ENCODE measurements at places on chromosomes 1 and 21. TPM values are rescaled to one million over a fixed set of nuclear protein-coding genes. Genes with fewer than 3 reads are reported as not detected.

- DNase-seq = no peak
Observed at GRCh38 chr1:114034567-114035303, 55.5 kb downstream of the OLFML3 start.

GRCh38 chr1:230057681-230058565, 9.1 kb upstream of the GALNT2 start:
- DNase-seq = no peak

Gene PEAR1
- 32.9 TPM for total RNA-seq

DNA sequence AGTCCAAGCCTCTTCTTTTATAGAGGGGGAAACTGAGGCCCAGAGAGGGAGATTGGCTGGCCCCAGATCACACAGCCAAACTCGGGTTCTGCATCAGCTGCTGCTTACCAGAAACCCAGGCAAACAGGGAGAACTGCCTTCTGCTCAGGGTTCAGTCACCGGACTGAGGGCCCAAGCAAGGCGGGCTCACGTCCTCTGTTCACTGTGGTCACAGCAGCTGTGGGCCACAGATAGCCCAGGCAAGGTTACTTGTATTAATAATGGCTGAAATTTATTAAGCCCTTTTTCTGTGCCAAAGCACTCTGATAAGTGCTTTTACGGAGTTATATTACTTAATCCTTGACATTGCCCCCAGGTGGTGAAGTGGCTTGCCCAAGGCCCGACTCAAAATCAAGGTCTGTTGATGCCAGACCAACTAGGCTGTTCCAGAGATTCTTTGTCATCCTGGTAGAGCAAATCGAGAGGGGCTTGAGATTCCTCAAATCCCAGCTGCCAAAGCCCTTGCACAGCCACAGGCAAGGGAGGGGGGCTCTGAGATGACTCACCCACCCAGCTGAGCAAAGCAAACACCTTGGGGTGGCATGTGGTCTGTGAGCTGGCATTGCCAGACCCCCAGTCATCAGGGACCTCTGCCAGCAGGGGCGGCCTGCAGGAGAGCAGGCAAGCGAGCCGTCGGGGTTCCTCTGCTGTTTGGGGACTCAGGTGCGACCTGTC, 36.5 kb downstream of the EPHB2 start:
- DNase-seq = no peak

DNA sequence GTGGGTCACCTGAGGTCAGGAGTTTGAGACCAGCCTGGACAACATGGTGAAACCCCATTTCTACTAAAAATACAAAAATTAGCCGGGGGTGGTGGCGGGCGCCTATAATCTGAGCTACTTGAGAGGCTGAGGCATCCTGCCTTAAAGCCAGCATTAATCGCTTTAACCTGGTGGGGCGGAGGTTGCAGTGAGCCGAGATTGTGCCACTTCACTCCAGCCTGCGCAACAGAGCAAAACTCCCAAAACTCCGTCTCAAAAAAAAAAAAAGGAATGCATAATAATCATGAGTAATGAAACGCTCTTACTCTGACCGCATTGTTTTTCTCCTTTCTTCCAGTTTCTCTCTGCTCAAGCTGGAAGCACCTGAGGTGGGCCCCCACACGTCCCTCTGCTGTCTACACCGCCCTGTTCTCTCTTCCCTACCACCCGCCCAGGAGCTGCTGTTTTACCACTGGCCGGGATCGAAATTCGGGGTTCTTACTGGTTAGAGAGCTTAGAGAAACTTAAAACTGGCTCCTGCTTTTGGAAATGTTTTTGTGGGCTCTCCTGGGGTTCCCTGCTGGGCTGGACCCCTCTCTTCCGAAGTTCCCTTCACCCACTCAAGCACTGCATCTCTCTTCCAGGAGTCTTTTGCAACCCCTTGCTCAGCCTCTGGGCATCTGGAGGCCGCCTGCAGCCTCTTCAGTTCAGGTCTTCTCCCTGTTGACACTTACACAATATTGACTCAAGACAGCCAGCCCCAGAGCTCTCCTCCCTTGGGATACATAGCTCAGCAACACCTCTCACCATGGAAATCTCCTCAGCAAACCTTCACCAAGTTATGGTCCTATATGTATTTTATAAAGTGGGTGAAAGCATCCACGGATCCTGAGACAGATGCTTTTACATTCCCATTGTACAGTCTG, 62.5 kb downstream of the FAM163A start:
- no peak for DNase-seq

Gene FCRLA
- not detected for total RNA-seq

GRCh38 chr1:241776911-241777310, 71.1 kb upstream of the EXO1 start:
- no peak for DNase-seq

DNA sequence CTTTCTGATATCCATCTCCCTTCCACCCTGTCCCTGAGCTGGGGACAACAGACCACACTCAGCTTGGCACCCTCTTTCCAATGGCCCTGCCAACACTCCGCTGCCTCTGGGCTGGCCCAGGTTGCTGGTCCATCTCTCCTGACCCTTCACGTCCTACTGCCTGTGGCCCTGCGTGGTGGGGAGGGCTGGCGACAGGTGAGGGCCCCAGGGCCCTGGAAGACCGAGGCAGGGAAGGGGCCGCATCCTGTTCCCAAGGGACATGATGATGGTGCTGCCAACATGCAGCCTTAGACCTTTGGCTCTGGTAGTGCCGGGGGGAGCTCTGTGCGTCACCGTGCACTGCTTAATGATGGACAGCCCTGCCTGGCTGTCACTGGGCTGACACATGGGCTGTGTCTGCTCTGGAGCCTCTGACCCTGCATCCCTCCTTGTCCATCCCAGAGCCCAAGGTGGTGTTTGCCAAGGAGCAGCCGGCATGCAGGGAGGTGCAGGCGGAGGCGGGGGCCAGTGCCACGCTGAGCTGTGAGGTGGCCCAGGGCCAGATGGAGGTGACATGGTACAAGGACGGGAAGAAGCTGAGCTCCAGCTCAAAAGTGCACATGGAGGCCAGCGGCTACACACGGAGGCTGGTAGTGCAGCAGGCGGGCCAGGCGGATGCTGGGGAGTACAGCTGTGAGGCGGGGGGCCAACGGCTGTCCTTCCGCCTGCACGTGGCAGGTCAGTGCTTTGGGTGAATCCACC, 65.2 kb downstream of the OBSCN start:
- DNase-seq = no peak

GRCh38 chr1:65538664-65539063, 118.2 kb downstream of the LEPR start:
- no peak for DNase-seq

Gene NR5A2
- total RNA-seq = 10.3 TPM

Gene CHIA
- total RNA-seq = not detected

GRCh38 chr21:38631206-38631605, 132.9 kb upstream of the ERG start:
- DNase-seq = no peak

- no peak for DNase-seq
Observed at GRCh38 chr1:234975941-234976860, 152.4 kb downstream of the TOMM20 start.

Gene TLR5
- total RNA-seq = 20.9 TPM

- DNase-seq = no peak
Observed at GRCh38 chr1:97507863-97508262, 413.0 kb downstream of the DPYD start.

DNA sequence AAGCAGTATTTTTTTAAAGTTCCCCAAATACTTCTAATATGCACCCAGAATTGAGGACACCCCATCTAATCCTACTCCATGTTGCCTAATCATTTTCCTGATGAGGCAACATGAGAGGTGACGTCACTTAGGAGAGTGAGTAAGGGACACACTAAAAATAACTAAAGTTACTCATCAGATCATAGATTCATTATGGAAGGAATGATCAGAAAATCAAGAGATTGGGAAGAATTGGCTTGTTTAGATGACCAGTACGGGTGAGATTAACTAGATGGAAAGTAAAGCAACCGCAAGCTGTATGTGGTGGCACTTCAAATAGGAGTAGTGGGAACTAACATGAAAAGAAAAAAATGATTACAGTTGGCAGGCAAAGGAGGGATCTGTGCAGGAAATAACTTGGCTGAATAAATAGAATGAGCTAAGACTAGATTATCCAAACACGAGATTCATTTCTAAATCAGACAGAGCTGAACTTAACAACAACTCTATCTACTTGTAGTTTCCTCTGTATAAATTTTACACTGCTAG, 61.4 kb upstream of the CXADR start:
- no peak for DNase-seq

- DNase-seq = no peak
Observed at GRCh38 chr1:193588311-193589082, 402.1 kb upstream of the B3GALT2 start.

DNA sequence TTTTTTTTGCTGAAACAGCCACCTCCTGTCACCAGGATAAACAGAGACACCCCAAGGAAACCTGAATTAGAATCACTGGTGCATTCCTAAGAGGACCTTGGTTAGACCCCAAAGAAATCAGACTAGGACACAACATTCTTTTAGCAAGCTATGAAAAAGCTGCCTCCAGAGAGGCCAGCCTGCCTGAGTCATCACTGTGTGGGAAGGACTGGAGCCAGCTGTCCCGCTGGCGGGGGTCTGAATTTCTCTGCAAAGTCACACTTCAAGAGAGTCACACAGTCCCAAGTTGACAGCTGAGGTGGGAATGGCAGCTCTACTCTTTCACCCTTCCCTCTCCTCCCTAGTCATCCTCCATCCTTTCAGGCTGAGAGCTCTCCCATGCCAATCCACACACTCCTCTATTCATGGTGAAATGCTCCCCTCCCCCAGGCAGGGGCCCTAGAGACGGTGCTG, 405.0 kb upstream of the POU3F1 start:
- no peak for DNase-seq

Gene PDC
- total RNA-seq = not detected

- DNase-seq = no peak
Observed at GRCh38 chr1:47592296-47593012, 154.6 kb downstream of the FOXD2 start.

DNA sequence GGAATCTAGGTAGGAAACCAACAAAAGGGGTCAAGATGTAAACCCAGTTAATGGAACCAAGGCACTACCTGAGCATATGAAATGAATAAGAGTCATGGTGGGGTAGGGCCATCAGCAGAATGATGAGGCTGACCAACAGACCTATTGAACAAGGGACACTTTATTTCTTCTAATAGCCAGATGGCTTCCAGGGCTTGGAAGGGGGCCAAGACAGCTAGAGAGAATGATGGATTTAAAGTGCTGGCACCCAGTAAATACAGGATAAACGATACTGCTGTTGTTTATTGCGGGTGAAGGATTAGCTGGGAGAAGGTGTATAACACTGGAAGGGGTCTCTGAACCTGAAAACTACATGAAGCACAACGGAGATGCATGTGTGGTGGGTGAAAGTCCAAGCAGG, 15.6 kb downstream of the DDAH1 start:
- no peak for DNase-seq

DNA sequence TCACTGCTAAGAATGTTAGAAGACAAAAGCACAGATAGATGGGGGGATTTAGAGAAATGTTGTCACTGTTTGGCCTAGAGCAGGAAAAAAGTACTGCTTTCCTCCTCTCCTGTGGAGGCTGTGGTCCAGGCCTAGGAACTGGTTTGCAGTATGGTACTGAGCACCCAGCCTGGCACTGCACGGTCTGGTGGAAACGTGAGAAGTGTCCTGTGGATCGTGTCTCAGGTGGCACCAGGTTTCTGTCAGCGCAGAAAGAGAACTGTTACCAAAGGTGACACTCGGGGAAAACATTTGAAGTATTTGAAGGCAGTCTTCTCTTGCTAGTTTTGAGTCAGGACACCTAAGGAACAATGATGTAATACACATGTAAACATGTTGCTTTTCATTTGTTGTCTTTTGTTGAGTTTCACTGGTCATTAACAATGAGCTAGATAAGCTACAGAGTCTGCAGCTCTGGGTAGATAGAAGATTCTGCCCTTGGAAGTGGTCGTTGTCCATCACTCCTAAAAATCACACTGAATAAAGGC, 63.0 kb downstream of the B3GALNT2 start:
- no peak for DNase-seq

GRCh38 chr1:226557424-226557823, 8.9 kb downstream of the STUM start:
- no peak for DNase-seq

DNA sequence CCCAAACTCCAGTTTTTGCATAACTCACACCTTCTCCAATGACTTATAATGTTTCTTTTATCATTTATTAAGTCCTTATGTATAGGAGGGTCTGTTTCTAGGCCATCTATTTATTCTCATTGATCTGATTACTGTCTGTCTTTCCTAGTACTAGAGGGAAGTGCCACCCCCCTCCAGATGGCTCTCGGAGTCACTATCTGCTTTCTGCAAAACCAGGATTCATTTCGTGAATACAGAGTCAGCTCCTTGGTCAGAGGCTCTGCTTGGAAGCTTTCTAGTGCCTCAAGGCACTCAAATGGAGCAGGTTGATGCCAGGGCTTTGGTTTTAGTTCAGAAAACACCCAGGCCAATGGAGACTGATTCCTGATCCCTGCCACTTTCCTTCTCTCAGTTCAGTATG, 102.3 kb upstream of the CD34 start:
- no peak for DNase-seq

GRCh38 chr1:228811712-228812305, 76.5 kb downstream of the RHOU start:
- no peak for DNase-seq

DNA sequence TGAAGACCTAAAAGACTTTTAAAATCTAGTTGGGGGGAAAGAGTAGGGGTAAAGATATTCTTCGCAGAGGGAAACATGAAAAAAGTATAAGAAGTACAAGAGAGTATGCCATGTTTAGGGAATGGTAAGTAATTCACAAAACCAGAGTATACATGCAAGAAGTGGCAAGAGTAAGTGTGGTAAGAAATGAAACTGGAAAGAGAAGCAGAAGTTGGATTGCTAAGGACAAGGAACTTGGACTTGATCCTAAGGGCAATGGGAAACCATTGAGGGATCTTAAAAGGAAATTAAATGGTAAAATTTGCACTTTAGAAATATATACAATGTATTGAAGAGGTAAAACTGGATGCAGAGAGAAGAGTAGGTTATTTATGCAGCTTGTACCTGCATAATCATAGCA, 9.2 kb upstream of the ZNF644 start:
- DNase-seq = no peak

Gene TFAP2E
- 1.0 TPM for total RNA-seq

GRCh38 chr1:17119076-17119772, at the start of gene PADI2:
Gene PADI2, minus strand, starts transcription at chr1:17119451. Its CDS starts 80 bp downstream, at chr1:17119371.
- DNase-seq = peak; percentile 86

DNA sequence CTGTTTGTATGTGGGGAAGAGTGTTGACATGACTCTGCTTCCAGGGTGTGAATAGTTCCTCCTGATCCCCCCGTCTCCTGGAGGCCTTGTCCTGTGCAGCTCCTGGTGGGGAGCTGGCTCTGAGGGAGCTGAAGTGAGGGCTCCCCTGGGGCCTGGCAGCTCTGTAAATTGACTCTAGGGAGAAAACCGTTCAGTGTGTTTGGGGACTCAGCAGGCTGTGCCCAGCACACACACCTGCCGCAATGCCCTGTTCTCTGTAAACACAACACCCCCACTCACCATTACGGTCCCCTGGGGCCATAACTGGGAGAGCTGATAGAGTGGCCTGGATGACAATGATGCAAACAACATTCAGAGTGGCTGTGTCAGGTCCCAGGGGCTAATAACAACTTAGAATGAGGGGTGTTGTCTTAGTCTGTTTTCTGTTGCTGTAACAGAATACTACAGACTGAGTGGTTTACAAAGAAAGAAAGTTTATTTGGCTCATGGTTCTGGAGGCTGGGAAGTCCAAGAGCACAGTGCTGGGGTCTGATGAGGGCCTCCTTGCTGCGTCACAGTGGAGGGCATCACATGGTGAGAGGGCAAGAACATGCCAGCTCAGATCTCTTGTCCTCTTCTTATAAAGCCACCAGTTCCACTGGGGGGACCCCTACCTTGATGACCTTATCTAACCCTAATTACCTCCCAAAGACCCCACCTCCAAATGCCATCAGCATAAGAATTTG, 15.3 kb downstream of the ADORA1 start:
- no peak for DNase-seq
